SK-N-SH (cell line): ENCODE measurements at places on chromosomes 16 and 17.
A peak's percentile ranks its signal among the peaks of the same experiment; 100 is the strongest.

DNA sequence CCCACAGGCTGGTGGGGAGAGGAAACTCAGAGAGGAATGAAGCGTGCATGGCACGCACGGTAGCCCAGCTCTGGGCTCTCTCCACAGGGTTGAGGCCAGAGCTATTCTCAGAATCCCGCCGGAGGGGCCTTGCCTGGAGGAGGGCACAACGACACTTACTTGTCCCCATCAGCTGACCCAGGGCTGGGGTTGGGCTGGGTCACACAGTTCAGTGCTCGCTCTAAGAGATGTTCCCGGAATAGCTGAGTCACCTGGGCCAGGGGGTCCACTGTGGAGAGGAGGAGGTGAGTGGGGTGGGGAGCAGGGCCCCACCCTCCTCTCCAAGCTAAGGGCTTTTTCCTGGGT lies 21.8 kb downstream of the SREBF1 start:
- no peak for DNase-seq

DNA sequence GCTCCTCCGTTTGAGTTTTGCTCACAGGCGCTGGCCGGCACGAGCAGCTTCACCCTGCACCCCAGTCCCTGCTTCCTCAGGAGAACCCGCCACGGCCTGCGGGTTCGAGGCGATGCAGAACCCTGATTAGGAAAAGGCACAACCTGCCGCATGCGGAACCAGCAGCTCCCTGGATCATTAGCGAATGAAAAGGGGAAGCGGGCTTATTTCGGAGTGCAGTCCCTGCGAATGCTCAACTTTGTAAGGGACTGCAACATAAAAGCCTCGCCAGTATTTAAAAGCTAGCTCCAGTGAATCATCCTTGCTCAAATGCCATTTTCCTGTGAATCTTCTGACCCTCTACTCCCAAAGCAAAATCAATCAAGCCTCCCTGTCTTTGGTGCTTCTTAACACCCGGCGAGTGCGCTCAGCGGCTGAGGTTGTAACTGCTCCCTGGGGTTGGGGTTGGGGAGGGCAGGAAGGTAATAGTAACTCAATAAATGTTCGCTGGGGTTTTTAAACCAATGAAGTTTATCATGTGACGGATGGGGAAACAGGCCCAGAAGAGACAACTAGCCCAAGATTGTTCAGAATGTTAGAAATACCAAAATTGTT lies 678 bp upstream of the AKAP10 start:
- no peak for DNase-seq

- no peak for DNase-seq
Measured at GRCh38 chr17:30552994-30553566, 75.9 kb downstream of the GOSR1 start.

DNA sequence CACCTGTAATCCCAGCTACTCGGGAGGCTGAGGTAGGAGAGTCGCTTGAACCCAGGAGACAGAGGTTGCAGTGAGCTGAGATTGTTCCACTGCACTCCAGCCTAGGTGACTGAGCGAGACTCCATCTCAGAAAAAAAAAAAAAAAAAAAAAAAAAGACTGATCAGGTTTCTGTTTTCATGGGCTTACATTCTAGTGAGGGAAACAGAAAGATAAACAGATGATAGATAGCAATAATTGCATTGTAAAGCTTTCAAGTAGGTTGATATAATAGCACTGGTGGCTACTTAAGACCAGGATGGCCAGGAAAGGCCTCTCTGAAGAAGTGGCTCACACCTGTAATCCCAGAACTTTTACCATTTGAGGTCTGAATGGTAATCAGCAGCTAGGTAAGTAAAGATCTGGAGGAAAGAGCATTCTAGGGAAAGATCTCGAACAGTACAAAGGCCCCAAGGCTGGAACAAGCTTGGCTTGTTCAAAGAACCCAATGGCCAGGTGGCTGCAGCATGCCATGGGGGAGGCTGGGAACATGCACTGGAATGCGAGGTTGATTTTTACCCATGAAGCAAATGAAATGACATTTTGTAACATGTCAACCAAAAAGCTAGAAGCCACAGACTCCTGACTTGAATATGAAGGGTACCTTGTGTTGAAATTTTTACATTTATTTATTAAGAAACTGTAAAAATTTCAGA lies 108.3 kb upstream of the DHX40 start:
- DNase-seq = no peak

DNA sequence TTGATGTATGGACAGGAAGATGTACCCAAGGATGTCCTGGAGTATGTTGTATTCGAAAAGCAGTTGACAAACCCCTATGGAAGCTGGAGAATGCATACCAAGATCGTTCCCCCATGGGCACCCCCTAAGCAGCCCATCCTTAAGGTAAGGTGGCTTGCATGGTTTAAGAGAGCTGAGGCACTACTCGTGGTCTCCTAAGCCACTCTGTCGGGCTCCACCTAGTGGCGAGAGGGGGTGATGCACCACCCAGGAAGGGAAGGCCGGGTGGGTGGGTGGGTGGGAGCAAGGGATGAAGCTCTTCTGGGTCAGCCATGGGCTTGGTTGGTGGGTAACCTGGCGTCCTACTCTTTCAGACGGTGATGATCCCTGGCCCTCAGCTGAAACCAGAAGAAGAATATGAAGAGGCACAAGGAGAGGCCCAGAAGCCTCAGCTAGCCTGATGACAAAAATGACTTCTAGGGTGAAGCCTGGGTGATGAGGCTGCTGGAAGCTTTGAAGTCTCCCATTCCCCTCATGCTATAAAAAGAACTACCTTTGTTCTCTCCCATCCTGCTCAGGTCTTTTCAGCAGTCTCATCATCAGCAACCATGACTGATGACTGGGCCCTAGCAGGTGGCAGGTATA lies 21.5 kb downstream of the GPR179 start:
- peak; percentile 85 for DNase-seq

DNA sequence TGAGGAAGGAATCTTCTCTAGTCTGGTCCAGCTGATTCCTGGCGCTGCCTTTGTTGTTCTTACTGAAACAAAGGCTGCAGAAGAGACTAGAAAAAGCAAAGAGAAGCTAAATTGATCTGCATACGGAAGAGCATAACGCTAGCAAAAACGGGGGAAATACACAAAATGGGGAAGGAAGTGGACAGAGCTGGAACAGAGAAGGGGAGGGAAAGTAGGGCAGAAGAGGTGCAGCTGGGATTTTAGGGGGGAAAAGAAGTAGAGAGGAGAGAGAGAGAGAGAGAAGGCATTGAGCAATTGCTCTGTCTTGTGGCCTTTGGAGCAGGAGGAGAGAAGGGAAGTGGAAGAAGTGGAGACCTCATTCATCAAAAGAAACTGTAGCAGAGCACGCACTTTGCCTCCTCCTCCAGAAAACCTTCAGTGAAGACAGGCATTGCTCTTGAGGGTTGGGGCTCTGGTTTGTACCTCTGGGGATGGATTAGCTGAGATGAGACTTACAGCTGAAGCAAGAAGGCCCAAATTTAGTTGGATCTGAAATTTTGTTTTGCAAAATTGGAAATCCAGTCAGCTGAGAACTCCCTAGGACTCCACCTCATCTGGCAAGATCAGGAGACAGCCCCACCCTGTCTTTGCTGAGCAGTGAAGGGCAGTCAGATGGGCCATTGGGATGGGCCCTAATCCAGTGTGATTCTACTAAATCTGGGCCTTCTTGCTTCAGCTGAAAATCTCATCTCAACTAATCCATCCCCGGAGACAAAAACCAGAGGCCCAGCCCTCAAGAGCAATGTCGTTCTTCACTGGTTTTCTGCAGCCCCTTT lies 55.8 kb downstream of the CDRT4 start:
- DNase-seq = no peak

DNA sequence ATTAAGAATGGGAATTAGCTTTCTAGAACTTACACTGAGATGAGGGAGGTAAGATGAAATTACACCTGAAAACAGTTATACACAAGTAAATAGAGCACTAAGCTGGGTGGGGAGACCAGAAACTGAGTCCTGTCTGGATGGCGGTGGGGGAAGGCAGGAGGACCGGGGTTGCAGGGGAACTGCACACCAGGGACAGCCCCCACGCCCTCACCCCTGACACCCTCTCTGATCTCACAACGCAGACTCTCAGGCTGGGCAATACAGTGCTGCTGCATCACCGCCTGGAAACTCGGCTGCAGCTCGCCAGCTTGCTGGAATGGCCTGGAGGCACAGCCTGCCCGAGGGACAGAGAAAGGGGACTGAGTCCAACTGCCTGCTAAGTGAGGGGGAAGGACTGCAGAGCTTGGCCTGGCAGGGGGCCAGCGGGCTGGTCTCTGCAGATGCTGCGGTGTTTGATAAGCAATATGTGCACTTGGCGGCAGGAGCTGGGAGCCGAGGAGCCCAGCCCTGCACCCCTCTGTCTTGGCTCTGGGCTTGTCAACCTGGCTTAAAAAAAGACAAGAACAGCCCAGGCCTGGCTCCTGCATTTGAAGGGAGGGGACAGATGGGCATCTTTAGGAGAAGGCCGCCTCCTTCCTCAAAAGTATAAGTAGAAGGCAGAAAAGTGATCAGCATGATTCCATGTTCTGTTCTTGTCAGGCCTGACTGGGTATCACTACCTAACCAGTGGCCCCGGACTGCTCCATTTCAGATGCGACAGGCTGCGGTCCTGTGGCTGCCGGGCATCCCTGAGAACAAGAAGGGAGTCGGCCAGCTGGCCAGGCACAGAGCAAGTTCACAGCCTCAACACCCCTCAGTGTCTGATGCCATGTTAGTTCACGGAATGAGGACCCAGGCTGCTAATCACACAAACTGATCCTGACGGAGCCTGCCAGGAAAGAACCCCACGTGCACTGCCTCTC lies 30.2 kb downstream of the SPHK1 start:
- DNase-seq = peak; percentile 94

DNA sequence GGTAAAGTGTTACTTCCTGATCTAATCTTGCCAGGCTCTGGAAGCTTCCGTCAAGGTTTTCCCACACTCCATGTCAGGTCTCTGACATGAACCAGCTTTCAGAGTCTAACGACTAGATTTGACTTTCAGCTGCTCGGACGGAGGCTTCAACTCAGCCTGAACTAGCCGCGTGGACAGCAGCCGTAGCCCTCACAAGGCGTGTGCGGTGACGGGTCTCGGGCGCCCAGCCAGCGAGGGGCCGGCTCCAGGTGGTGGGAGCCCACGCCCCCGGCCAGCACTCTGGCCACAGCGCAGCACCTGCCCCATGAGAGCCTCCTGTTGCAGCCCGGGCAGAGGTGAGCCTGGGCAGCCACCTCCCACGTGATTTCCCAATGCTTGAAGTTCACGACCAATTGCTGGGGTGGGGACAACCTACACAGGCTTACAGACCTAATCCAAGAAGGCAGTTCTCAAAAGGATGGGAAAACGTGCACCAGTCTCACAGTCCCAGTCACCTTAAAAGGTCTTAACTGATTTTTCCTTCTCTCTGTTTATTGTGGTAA lies 45.5 kb downstream of the TBC1D16 start:
- no peak for DNase-seq

DNA sequence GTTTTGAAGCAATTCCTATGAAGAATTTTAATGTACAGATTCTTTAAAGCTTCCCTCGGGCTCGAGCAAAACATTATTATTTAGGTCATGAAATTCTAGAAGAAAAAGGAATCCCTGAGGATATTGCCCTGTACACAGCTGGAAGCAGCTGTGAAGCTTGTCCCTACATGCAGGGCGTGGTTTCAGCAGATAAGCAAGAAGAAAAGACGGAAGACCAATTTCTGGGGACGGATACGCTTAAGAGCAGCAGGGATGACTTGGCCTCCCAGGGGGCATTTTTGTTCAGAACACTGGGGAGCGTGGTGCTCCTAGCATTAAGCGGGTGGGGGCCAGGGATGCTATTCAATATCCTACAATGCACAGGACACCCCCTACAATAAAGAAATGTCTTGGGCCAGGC lies 34.3 kb downstream of the LITAF start:
- DNase-seq = no peak

- no peak for DNase-seq
Measured at GRCh38 chr16:57732714-57733113, 2.9 kb upstream of the KATNB1 start.

DNA sequence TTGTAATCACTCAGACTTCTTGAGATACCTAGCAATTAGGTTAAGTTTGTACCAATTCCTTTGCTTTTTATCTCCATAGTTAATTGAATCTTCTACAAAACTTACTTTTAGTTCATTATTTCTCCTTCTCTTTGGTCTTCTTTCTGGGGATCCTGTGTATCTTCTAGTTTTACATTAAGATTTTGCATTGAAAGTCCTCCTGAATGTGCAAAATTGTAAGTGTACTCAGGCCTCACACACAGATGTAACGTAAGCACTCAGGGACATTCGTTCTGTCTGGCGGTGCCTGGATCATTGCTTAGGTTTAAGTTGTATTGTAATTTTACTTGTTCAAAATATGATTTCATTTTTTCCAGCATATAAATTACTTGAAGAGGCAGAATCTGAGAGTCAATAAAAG lies 222.6 kb upstream of the CPHXL start:
- DNase-seq = no peak

DNA sequence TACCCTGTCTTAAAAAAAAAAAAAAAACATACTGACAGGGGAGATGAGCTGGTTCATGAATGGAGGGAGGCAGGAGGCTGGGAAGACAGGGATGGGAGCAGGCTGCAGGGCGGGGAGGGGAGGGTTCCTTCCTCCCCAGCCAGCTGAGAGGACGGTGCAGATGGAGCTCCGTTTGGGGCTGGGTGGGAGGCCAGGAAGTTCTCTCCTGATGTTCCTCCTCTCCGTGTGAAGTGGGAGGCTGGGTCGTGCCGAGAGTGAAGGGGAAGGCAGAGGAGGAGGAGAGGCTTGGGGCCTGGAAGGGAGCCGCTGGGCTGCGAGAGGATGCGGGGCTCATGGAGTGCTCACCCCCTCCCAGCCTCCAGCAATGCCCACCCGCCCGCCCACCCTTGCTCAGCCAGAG lies 21.3 kb downstream of the SBK1 start:
- no peak for DNase-seq

DNA sequence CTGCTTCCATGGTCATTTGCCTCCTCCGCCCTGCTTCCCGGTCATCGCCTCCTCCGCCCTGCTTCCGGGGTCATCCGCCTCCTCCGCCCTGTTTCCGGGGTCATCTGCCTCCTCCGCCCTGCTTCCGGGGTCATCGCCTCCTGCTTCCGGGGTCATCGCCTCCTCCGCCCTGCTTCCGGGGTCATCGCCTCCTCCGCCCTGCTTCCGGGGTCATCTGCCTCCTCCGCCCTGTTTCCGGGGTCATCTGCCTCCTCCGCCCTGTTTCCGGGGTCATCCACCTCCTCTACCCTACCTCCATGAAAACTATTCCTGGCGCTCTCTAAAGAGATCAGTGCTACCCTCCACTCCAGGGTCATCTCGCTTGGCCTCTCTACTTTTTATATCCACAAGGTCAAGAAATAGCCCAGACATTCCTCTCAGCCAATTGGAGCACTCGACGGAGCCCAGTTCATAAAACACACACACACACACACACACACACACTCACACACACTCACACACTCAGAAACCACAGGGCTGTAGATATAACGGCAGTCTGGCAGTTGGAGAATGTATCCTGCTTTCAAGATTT lies 44.8 kb downstream of the TRARG1 start:
- DNase-seq = no peak

GRCh38 chr16:1505073-1505844 lies 12.1 kb downstream of the TELO2 start:
- no peak for DNase-seq

GRCh38 chr17:76561332-76561731 lies 21.5 kb downstream of the PRCD start:
- no peak for DNase-seq

DNA sequence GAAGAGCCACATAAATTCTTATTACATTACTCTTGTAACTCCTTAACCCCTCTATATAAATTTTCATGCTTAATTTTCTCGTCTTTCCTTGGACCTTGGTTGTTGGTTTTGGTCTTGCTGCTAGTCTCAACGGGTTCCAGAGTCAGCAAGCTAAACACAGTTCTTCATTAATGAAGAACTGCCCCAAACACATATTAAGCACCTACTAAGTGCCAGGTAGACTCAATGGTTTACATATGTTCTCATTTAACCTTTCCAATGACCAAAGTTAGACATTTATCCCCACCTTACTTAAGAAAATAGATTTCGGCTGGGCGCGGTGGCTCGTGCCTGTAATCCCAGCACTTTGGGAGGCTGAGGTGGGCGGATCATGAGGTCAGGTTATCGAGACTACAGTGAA lies 15.0 kb downstream of the SIAH1 start:
- no peak for DNase-seq
